ENCODE measurements at places on chromosomes 16 and 17.

GRCh38 chr17:59152925-59153324 lies 2.1 kb downstream of the SKA2 start:
- DNase-seq, result no peak

DNA sequence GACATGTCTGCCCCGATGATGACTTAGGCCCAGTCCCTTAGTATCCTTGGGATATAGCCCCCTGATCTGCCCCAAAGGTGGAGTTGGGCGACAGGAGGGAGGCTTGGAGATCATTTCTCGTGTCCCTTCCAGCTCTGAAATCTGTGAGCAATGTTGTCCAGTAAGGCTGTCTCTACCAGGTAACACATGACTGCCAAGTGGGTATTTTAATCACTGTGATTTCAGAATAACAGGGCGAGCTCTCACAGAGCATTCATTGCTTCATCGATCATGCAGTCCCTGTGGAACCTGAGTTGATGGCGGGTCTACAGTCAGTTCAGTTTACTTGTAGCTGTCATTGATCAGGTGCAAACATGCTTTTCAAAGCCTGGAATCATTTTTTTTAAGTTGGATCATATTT lies 39.2 kb downstream of the KSR1 start:
- no peak for DNase-seq

GRCh38 chr16:77705351-77705750 lies 17.0 kb upstream of the NUDT7 start:
- DNase-seq, result no peak

DNA sequence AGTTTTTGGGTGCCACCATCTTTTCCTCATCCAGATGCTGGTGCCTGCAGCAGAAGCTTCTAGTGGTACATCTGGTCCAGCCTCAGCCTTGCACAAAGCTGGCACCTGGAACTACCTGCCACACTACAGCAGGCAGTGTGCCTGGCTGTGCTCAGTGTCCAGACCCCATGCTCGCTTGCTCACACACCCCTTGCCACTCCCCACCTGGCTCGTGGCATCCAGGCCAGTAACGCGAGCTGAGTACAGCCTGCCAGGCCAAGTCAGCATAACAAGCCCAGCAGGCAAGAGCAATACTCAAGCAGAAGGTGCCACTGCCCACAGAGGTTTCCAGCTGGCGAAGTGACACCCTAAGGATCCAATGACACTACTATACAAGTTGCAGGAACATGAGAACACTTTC lies 29.7 kb upstream of the KIF2B start:
- no peak for DNase-seq

GRCh38 chr17:72616447-72616846 lies 476.0 kb downstream of the SLC39A11 start:
- no peak for DNase-seq

DNA sequence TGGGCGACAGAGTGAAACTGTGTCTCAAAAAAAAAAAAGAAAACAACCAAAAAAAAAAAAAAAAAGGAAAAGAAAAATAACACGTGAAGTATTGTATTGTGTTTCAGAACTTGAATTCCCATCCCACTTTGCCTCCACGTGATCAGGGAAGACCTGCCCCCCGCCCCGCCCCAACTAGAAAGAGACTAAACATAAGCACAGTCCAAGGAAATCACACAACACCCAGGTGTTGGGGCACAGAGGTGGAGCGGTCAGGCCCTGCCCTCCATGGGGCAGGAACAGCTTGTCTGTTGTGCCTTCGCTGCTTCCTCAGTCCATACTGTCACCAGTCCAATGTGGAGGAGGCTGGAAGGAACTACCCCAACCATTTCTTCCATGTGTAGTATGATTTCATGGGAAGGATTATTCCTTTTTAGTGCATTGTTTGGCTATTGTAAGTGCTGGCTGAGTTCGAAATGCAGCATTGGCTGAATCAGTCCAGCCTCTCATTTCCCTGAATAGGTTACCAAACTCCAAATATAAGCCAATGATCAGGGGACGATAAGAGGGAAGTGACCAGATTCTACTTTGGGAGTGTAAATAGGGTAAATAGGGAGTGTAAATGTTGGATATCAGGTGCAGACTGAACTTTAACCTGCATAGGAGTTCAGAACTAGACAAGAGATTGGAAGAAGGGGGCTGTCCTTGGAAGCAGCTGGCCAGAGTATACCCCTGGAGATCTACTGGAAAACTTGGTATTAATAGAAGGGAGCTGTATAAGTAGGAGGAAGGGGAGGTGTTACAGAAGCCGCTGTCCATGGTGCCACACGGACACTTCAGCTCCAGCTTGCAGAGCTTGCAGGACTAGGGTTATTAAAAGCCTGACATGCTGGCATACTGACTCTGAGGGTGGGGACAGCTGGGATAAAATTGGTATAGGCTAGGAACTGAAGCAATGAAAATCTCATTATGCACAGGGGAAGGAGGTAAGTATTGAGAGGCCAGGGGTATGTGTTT lies 50.7 kb downstream of the TANGO6 start:
- DNase-seq, result no peak

Data from activated CD4-positive, alpha-beta T cell treated with anti-CD3 and anti-CD28 coated beads, Interleukin-2, amount 50 U/mL, for 24 hours (primary cell).